CD4-positive, alpha-beta T cell treated with Interleukin-4 for 4 hours (primary cell): ENCODE measurements at places on chromosomes 1 and 21.

DNA sequence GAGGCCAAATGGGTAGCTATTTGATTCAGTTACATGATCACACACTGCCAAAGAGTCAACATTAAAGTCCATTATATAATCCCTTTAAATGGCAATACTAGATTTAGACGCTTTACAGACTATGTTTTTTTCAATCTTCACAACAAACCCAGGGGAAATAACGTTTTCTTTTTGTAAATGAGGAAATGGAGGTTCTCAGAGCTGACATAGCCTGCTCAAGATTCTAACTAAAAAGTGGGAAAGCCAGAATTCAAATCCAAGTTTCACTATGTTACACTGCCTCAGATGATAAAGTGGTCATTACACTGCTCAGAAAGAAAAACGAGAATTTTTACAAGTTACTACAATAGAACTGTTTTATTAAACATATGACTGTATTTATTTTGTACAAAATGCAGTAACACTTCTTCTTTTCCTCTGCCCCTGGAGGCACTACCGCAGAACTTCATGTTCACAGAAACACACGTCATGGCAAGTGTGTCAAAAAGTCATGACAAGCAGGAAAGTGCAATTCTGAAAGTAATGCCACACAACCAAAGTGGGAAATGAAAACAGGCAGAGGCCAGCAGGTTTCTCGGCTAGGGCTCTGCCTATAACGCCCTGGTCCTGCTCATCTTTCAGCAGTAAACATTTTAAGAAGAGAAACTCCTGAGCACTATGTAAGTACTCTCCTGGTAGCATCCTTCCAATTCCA, 19.0 kb downstream of the THEMIS2 start:
- DNase-seq: peak; percentile 72

GRCh38 chr1:45205011-45205909, 1.1 kb downstream of the ZSWIM5 start:
- no peak for DNase-seq

DNA sequence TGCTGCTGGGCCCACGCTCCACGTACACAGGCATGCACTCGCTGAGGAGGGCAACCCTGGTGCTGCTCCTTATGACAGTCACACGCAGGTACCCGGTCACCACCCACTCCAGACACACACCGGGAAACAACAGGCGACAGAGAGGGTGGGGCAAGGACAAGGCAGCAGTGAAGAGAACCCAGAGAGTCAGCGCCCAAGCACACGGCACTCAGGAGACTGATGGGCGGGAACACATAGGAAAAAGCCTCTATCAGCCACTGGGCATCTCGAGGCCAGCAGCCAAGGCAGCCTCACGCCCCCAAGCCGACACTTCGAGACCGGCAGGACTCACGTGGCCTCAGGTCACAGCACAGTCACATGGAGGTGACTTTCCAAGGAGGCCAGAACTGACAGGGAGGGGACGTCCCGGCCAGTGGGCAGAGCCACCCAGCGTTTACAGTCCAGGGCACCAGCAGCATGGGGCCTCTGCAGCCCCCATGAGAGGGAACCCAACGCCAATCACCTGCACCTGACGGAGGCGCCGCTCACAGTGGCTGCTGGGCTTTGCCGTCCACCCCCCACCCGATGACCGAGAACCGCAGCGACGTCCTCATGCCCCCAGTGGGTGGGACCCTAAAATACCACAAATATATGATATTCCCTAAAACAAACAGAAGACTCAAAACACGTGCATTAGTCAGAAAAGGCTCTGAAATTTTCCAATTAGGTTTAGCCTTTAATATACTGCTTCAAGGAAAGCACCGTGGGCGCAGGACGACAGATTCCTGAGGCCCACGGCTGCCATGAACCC, 19.7 kb downstream of the PTTG1IP start:
- DNase-seq: no peak

- DNase-seq: no peak
Measured at GRCh38 chr1:79903321-79903720, 896.8 kb upstream of the ADGRL4 start.

DNA sequence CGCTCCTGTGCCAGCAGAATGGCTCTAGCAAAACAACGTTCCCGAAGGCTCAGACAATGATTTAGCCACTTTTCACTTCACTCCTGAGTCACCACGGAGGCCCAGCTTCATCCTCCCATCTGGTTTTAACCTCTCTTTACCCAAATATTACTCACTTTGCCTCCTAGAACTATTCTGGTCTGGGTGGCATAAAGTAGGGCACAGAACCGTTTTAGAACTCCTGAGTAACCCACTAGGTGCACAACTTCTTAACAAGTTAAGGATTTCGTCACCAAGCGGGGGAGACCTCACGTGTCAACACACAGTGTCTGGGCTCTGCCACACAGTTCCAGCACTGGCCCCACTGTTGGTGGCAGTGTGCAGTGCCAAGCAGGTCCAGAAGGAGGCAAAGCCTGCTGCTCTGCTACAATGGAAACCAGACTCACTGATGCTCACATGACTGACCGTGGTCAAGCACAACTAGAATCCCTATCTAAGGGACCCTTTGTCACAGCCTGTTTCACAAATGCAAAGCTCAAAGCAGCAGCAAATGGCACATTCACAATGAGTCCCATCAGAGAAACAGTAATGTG, 121.7 kb downstream of the SIPA1L2 start:
- DNase-seq: no peak

GRCh38 chr1:209008586-209008985, 574.9 kb upstream of the CAMK1G start:
- DNase-seq: no peak

DNA sequence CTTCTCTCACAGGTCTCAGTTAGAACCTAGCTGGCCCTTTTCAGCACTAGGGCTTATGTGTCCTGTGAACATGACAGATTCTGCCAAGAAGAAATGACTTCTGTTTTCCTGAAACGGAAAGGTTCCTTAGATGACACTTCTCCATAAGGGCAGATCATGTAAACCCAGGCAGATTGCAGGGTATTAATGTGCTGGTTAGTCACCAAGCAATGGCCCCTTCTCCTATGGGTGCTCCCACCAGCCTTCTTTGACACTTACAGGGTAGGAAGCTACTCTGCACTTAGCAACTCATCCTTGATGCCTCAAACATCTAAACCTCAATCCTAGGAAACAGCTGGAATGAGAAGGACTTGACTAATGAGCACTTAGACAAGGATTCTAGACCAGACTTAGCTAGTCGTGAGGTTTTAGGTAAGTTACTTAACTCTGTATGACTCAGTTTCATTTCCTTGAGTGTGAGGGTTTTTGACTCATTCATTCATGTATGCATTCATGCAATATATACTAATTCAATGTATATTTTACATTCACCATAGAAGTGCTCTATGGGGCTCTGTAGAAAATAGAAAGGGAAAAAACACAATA, 74.1 kb upstream of the PLXNA2 start:
- DNase-seq: no peak

DNA sequence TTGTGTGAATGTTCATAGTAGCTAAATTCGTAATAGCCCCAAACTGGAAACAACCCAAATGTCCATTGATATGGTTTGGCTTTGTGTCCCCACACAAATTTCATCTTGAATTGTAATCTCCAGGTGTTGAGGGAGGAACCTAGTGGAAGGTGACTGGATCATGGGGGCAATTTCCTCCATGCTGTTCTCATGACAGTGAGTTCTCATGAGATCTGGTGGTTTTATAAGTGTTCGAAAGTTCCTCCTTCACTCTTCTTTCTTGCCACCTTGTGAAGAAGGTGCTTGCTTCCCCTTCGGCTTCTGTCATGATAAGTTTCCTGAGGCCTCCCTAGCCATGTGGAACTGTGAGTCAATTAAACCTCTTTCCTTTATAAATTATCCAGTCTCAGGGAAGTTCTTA, 11.3 kb downstream of the UBE2G2 start:
- DNase-seq: no peak

DNA sequence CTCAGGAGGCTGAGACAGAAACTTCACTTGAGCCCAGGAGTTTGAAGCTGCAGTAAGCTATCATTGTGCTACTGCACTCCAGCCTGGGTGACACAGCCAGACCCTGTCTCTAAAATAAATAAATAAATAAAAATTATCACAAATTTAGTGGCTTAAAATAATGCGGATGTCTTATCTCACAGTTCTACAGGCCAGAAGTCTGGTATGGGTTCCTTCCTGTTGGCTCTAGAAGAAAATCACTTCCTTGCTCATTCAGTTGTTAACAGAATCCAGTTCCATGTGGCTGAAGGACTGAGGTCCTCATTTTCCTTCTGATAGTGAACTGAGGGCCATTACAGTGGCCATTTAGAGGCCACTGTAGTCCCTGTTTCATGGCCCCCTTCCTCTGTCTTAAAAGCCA, 94.6 kb upstream of the S1PR1 start:
- DNase-seq: no peak

DNA sequence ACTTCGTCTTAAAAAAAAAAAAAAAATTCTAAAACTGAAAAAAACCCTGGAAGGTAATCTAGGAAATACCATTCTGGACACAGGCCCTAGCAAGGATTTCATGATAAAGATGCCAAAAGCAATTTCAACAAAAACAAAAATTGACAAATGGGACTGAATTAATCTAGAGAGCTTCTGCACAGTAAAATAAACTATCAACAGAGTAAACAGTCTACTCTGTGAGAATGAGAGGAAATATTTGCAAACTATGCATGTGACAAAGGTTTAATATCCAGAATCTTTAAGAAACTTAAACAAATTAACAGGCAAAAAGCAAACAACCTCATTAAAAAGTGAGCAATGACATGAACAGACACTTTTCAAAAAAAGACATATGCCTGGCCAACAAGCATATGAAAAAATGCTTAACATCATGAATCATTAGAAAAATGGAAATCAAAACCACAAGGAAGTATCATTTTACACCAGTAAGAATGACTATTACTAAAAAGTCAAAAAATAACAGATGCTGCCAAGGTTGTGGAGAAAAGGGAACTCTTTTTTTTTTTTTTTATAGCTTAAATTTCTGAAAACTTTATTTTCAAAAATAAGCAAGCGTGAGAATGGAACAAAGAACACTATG, 29.4 kb upstream of the RNPC3 start:
- no peak for DNase-seq

GRCh38 chr1:180609643-180610555, 21.9 kb upstream of the XPR1 start:
- no peak for DNase-seq

DNA sequence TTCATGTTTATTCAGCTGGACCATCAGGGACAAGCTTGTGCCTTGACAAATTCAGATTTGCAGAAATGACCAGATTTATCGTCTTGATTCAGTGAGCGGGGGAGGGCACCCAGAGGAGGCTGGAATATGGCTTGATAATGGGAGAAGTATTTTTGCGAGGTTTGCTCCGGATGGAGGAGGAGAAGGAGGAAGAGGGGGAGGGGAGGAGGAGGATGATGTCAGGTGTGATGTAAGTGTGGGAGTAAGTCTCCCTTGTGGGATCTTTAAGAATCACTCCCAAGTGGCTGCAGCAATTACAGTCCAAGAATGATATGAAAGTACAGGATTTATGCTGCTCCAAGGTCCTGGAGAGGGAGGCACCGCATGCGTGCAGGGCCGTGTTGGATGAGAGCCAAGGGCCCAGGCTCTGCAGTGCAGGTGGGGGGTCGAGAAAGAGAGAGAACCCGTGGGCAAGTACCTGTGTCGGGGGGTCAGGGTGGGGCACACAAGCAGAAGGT, 5.6 kb upstream of the ZNF496 start:
- no peak for DNase-seq

DNA sequence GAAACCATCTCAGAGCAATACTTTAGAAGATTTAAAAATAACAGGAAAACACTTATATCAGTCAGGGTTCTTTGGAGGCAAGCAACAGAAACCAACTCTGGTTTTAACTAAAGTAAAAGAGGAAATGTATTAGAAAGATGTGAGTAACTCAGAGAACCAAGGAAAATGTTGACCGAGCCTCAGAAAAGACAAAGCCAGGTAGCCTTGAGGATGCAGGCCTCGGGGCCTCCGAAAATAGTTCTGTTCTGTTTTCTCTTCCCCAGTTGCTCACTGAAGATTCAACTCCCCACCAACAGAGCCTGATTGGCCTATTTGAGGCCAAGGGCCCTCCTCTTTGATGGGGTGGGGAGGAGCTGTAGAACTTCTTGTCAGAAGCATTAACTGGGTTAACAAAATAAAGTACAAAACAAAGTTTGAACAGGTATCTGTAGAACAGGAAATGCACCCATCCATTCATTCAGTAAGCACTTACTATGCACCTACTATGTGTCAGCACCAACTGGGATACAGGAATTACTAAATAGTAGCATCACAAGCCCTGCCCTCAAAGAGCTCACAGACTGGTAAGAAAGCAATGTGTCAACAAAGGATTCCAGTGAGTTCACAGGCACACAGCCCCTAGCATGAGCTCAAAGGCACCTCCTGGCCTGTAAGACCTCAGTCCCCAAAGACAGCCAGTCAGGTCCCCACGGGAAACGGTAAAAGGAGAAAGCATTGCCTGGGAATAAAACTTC, 12.6 kb downstream of the SLAMF8 start:
- no peak for DNase-seq

DNA sequence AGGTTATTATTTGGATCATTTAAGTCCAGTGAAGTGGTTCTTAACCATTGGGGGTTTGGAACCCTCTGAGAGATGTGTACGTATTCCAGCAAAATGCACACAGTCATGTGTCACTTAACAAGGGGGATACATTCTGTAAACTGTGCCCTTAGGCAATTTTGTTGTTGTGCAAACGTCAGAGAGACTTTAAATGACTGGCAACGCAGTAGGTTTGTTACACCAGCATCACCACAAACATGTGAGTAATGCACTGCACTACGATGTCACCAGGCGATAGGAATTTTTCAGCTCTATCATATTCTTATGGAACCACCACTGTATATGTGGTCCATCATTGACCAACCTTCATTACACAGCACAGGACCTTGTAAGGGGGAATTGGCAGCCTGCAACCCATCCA, 11.9 kb downstream of the AHCYL1 start:
- DNase-seq: no peak

DNA sequence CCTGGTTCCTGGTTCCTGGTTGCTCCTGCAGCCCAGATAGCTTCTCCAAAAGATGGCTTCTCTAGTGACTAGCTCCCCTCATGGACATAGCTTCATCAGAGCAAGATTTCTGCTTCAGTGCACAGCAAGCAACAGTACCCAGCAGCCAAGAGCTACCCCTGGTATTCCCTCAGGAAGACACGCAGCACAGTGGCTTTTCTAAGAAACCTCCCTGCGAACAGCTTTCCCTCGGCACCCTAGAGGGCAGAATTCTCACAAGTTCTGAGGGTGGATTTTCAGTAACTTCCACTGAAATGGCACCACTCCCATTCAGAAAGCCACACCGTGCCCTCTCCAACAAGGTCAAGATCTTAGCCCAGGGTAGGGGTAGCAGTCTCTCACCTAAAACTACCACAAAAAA, 128.2 kb downstream of the EIF4G3 start:
- DNase-seq: no peak

GRCh38 chr1:205239078-205239477, 11.3 kb downstream of the TMCC2 start:
- no peak for DNase-seq

- no peak for DNase-seq
Measured at GRCh38 chr1:7478142-7478790, 292.8 kb upstream of the VAMP3 start.

DNA sequence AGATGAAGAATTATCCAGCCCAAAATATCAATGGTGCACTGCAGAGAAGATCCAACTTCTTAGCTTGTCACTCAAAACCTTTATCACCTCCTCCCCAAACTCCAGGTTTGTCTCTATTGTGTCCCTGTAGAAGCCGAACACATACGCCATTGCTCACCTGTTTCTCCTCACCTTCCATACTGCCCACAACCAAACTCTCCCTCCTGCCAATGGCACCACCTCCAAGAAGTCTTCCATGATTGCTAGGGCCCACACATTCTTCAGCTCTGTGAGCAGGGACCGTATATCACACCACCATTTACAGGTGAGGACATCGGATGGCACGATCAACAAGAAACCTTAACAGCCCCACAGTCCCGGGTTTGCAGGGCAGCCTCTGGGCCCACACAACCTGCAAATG, 2.2 kb downstream of the LAPTM5 start:
- DNase-seq: no peak
